ENCODE measurements at places on chromosomes 7 and 10.

DNA sequence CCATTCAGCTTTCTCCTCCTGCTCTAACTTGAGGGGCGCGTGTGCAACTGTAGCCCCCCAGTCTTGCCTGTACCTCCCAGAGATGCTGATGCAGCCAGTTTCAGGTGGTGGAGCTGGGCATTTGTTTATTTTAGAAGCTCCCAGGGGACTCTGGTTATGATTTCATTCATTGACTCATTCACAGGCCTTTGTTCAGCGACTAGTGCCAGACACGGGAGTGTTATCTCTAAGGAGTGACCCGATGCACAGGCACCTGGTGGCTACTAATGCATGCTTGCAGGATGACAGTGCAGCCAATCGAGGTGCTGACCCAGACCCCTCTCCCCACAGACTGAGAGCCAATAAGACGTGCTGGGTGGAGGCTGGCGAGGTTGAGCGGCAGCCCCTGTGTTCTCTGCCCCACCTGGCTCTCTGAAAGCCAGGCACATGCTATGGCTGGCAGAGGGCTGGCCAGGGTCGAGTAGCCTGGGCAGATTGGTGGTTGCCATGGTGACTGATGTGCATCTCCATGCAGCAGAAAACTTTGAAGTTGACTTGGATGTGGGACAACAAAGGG, 19.7 kb upstream of the SLC18A2 start:
- DNase-seq, result no peak

DNA sequence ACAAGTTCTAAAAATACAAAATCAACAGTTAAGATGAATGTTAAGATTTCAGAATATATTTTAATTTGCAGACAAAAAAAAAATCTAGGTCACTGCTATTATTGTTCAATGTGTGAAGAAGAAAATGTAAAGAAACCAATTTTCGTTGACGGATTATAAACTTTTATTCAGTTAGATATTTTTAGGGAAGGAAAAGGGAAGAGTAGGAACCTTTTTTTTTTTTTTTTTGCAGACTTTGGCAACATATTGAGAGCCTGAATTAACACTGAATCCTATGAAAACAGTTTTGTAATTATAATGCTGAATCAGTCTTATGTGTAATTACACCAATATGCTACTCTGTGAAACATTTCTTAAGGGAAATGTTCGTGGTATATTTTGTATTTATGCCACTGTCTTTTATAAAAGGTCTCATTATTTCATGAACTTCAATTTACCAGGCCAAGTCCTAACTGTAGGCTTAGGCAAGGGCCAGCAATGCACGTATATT, 106.3 kb downstream of the ST8SIA6 start:
- DNase-seq, result no peak

DNA sequence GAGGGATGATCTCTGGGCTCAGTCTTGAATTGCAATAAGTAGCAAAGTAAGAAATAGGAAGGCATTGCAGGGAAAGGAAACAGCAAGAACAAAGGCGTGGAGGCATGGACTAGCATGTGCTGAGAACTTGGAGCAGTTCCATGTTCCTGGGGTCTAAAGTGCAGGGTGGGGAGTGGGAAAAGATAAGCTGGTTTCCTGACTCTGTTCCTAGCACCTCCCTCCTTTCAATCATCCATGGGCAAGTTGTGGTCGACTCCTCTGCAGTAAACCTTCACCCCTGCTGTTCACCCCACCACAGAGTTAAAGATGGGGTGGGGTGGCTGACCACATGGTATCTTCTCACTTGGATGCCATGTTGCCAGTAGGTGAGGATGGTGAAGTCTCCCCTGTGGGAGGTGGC, 29.6 kb downstream of the RPS24 start:
- DNase-seq, result no peak

DNA sequence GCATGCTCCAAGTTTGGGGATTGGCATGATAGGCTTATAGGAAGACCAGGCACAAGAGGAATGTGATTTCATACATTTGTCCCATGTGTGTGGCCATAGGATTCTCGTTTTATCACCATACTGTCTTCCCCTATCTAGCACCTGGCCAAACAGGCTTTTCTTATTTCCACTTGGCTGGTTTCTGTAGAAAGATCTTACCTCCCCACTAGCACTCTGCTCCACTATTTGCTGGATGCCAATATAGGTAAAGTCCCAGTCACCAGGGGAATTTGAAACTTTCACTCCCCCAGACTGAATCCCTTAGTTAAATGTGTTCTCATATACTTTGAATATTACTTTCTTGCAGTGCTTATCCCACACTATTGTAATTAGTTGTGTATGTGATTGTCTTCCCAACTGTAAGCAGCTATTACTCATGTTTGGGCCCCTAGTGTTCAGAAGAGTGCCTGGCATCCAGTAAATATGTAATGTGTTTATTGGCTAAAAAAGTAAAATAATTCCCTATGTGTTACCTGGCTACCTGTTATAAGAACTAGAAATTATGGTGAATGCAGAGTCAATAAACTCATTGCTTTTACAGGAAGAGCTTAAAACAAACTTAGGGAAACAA, 109.0 kb downstream of the LRMDA start:
- no peak for DNase-seq
